ENCODE measurements at places on chromosomes 2 and 18.

DNA sequence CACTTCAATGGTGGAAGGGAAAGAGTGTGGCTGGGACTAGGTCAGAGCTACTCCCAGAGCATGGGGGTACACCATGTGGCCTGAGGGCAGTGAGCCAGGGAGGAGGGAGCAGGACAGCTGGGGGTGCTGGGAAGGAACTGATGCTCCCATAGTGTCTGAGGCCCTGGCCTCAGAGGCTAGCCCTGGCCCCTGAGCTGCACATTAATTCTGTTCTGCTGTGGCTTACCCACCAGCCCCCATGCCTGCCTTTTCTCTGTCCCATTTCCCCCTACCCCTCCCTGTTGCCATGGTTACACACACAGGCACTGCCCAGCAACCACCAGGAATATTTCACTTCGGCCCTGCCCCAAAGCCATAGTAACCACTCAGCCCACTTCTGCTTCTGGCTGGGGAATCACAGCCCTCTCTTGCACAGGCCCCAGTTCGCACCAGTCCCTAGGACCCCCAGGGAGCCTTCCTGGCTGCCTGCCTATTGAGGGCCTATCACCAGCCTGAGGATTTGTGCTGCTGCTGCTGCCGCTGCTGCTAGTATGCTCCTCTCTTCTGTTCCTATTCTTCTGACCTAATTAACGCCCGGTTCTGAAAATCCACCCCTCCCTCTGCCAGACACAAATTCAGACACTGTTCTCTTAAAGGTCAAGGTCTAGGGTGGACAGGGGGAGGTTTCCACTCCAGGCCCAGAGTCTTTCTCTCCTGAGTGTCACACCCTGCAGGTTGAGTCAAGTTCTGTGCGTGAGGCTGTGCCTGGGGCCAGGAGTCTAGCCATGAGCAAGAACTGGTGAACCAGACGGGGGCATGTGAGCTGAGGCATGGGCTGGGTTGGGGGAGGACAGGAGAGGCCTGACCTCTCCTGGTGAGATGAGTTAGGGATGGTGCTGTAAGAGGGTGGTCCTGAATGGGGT lies 87.1 kb upstream of the MCFD2 start:
- DNase-seq = no peak

GRCh38 chr2:30702694-30703093 lies 104.6 kb downstream of the CAPN13 start:
- DNase-seq = no peak

GRCh38 chr2:6068429-6068828 lies 376.2 kb downstream of the SOX11 start:
- no peak for DNase-seq

GRCh38 chr2:117858892-117859531 lies 44.5 kb downstream of the DDX18 start:
- DNase-seq = no peak

GRCh38 chr18:10659000-10659399 lies 133.2 kb downstream of the NAPG start:
- no peak for DNase-seq

GRCh38 chr18:10560452-10561045 lies 34.7 kb downstream of the NAPG start:
- DNase-seq = no peak

- no peak for DNase-seq
Measured at GRCh38 chr2:22217881-22218280, 1094.1 kb downstream of the TDRD15 start.

- no peak for DNase-seq
Measured at GRCh38 chr2:222239945-222240675, 58.7 kb downstream of the PAX3 start.

GRCh38 chr2:127743477-127744026 lies 42.3 kb downstream of the SFT2D3 start:
- no peak for DNase-seq

GRCh38 chr2:154336201-154336600 lies 362.3 kb upstream of the KCNJ3 start:
- DNase-seq = no peak

DNA sequence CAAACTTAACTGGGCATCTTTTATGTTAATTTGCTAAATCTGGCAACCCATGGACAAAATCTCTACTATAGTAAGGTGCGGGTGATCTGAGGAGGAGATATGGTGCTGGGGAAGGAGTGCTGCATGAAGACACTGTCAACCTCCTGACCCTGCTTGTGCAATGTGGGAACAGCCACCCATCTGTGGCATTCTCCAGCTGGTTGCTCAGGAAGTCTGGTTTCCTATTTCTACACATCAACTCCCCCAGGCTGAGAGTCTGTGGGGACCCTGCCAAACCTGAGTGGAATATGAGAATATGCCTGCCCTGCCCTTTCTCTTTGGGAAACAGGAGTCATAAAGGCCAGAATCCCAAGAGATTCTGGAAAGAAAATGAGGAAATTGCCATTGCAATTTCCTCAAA lies 60.1 kb upstream of the PAX3 start:
- DNase-seq = no peak

DNA sequence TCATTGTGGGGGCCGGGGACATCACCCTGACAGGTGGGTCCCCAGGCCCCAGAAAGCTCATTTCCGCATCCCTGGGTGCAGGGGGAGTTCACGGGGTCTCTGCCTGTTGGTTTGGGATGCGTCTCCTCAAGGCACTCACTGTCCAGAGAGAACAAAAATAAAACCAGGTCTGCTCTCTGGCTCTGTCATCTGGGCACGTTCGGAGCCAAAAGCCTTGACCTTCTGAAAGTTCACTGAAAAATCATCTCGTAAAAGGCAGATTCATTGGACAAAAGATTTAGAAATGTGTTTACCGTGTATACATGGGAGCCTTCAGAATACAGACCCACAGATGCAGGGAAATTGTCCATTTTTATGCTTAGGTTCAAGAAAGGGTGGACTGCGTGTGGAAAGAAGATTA lies 26.6 kb downstream of the MLPH start:
- DNase-seq = no peak

DNA sequence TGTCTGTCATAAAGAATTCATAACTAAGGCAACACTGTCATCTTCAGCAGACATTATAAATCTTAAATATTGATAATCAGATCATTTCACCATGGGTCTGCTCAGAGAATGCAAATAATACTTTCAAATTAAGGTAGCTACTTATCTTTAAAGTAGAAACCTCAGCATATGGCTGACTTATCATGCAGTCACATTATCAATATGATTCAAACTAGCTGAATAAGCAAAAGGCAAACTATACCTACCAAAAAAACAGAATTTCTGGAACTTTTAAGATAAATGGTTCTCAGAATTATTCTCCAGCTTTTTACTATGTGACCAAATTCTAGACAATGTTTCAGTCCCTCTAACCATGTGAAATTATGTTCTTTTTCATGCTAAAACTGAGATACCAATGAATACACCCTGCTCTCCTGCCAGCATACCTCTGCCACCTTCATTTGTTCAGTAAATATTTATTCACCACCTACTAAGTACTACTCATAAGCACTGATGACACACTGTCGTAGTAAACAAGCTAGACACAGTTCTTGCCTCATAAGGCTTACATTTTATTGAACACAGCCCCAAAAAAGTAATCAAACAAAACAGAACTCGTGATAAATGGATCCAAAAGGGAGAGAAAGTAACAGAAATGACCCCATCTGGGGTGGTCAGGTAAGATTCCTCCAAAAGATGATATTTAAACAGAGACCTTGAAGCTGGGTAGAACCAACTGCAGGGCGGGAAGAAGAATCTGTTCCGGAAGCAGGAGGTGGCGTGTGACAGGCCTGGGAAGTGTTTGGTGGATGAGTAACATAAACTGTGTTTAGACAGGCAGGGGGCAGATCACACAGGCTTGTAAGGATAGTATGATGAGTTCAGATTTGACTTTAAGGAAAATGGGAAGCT lies 17.7 kb downstream of the SPIRE1 start:
- no peak for DNase-seq

DNA sequence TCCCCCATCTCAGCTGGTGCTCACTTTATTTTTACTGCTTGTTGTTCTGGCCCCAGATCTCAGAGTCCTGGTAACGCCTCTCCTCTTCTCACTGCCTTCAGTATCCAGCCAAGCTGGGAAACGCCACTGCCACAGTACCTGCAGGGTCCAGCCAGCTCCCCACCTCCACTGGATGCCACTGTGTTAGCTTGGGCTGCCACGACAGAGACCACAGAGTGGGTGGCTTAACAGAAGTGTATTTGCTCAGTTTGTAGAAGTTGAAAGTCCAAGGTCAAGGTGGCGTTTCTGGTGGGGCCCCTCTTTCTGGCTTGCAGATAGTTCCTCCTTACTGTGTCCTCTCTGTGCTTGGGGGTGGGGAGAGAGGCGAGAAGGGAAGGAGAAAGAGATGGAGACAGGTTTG lies 107.1 kb downstream of the AGAP1 start:
- no peak for DNase-seq
